ENCODE measurements at places on chromosomes 3 and 15. TPM values are rescaled to one million over a fixed set of nuclear protein-coding genes. Genes with fewer than 3 reads are reported as not detected.

The SUSD5 gene
- 16.3 TPM for total RNA-seq

GRCh38 chr3:37736624-37737023, 125.1 kb upstream of the CTDSPL start:
- no peak for DNase-seq

The PRTG gene
- 11.4 TPM for total RNA-seq

DNA sequence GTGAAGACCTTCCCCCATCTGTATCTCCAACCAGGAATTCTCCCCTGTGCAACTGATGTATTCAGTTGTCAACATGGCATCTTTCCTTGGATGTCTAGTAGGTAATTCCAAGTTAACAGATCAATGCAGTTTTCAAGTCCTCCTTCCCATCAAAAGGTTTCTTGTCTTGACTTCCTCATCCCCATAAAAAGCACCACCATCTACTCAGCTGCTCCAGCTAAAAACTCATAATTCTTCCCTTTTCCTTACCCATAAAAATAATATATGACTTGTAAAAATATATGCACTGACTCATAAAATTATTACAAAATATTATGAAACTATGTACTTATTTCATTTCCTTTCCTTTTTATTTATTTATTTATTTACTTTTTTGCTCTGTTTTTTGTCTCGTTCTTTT, 5.0 kb upstream of the CAND2 start:
- no peak for DNase-seq

GRCh38 chr15:48334260-48334659, 3.0 kb downstream of the DUT start:
- no peak for DNase-seq

- no peak for DNase-seq
Measured at GRCh38 chr3:194967151-194968117, 281.8 kb downstream of the FAM43A start.

DNA sequence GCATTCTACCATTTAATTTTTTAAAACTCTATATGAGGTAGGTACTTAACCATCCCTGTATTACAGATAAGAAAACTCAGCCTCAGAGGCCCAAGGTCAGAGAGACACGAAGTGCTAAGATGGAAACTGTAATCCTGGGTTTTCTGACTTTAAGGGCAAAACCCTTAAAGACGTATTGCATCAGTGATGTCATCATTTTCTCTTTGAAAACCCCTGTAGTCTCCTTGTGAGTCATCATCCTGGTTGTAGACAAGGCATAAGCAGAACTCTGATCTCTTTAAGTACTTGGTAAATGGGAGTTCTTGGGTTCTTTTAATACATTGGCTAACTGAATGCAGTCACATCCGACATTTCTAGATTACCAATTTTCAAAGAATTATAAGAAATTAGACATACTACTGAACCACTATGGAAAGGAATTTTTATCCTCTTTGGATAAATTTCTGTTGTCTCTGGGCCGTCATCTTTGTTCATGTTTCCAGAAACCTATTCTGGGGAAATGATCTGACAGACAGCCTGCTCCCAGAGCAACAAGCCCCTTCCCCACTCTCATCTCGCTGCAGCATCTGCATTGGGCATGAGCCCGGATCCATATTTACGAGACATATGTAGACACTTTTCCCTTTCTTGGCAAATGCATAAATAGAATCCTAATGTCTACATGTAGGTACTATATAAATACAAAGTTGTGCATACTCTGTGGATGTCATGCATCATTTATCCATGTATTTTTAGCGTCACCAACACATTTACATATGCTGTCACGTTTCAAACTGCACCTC, 48.7 kb upstream of the MDFIC2 start:
- DNase-seq = no peak

The DOCK3 gene
- 0.21 TPM for total RNA-seq

- DNase-seq = no peak
Measured at GRCh38 chr3:25084016-25084415, 344.0 kb upstream of the RARB start.

The BRK1 gene
- total RNA-seq = 81.9 TPM

The CPA3 gene
- total RNA-seq = not detected

DNA sequence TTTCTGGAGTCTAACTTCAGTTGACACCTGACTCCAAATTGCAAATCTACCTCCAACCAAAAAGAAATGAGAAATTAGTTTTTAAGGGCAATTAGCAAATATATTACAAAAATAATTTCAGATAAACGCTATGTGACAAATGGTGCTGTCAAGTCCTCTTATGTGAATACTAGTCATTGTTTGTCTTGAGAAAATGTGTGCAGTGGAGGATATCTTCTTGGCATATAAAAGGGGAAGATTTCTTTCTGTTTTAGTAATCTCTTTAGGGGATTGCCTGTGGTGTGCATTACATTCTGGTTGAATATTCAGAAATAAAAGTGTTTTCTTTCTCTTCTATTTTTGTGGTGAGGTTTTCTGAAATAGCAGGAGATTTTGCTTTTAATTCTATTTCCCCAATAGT, 3.0 kb upstream of the GCSAM start:
- DNase-seq = no peak

DNA sequence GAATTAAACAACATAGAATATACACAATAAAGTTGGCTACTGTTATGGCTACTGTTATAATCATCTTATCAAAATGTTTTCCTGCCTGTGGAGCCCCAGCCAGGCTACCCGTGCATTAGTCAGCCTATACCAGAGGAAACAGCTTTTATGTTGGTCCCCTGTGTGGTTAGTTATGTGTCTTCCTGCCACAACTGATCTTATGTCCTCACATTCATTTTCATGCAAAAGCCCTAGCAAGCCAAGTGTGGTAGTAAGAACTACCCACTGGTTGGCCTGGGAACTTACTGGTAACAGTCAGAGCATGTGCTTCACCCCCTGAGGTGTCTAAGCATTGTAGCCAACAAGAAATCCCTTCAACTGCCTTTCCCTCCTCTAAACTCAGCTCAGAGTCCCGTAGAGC, 21.8 kb downstream of the MGLL start:
- no peak for DNase-seq

GRCh38 chr3:10983219-10983916, 9.2 kb upstream of the SLC6A1 start:
- DNase-seq = peak; percentile 32

The MORC1 gene
- not detected for total RNA-seq

- DNase-seq = no peak
Measured at GRCh38 chr3:14803101-14803980, 15.4 kb upstream of the FGD5 start.

- DNase-seq = no peak
Measured at GRCh38 chr15:93520206-93520605, 431.2 kb upstream of the RGMA start.
